ENCODE measurements at places on chromosomes 7 and 10. TPM values are rescaled to one million over a fixed set of nuclear protein-coding genes. Genes with fewer than 3 reads are reported as not detected.

The CDH23 gene
- total RNA-seq, result 13.8 TPM

The PTPN20 gene
- 14.8 TPM for total RNA-seq

The CCDC186 gene
- total RNA-seq, result 41.6 TPM

GRCh38 chr7:84190016-84190705 lies 4.4 kb downstream of the SEMA3A start:
- DNase-seq, result no peak

DNA sequence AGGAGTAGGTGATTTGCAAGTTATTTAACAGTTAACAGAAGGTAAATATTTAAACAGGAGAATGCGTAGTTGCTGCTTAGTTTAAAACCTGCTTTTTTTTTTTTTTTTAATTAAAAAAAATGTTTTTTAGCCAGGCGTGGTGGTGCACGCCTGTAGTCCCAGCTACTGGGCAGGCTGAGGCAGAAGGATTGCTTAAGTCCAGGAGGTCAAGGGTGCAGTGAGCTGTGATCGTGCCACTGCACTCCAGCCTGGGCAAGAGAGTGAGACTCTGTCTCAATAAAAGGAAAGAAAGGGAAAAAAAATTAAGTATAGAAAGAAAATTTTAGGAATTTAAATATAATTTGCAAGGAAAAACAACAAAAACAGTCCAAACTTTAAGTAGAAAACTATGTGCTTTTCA lies 71.6 kb downstream of the BTRC start:
- no peak for DNase-seq

Data from breast epithelium (tissue), 4 donors.